ENCODE measurements at places on chromosomes 7 and 10. TPM values are rescaled to one million over a fixed set of nuclear protein-coding genes. Genes with fewer than 3 reads are reported as not detected.

The CFAP70 gene
- 0.25 TPM for total RNA-seq

The DRGX gene
- not detected for total RNA-seq

The PNLIPRP1 gene
- total RNA-seq, result not detected

The OPN4 gene
- total RNA-seq, result not detected

The MTG1 gene
- total RNA-seq, result 34.6 TPM

The C7orf57 gene
- total RNA-seq, result 0.19 TPM
